ENCODE measurements at places on chromosomes 6 and 20.

GRCh38 chr6:20403766-20404640, 2.3 kb downstream of the E2F3 start:
- peak; percentile 65 for DNase-seq

DNA sequence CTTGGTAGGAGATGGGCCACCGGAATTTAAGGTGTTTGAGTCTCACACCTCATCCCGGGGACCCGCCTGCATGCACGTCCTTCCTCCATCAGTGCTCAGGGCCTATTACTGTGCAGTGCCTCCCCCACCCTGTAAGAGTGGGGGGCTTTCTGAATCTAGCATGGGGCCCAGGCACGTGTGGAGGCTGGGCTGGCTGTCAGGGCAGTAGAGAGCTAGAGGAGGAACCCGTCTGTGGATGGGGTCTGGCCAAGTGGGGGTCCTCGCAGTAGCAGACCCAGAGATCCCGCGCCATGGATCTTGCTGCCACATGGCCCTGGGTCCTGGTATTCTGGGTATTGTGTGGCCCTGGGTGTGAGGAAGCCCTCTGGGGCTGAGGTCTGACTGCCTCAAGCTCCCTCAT, 42.9 kb downstream of the SRC start:
- DNase-seq, result no peak

GRCh38 chr20:1422753-1423152, 29.9 kb upstream of the FKBP1A start:
- no peak for DNase-seq

- DNase-seq, result no peak
These were observed 105.3 kb downstream of the CEBPB start for GRCh38 chr20:50295762-50296449.

DNA sequence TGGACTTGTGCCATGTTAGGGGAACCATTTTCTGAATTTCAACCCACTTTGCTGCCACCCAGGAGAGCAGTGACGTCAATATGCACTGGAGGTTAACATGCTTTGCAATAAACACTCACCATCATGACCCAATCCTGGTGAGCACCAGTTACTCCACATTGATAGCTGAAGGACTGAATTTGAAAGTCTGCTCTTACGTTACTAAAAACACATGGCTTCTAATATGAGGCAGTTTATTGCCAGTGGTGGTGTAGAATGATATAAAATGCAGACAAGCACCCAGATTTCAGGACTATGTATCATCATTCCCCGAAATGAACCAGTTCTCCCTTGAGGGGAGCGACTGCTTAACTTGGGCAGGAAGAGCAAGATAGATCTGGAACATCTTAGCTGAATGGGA, 23.8 kb downstream of the RFPL4B start:
- no peak for DNase-seq

DNA sequence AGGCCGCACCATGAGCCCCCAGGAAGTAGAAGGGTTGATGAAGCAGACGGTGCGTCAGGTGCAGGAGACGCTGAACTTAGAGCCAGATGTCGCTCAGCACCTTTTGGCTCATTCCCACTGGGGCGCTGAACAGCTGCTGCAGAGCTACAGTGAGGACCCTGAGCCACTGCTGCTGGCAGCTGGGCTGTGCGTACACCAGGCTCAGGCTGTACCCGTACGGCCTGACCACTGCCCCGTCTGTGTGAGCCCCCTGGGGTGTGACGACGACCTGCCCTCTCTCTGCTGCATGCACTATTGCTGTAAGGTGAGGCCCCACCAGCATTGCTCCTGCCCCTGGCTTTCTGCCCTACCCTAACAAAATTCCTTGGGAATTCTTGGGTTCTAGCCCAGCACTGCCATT, 13.1 kb downstream of the DNPH1 start:
- no peak for DNase-seq

DNA sequence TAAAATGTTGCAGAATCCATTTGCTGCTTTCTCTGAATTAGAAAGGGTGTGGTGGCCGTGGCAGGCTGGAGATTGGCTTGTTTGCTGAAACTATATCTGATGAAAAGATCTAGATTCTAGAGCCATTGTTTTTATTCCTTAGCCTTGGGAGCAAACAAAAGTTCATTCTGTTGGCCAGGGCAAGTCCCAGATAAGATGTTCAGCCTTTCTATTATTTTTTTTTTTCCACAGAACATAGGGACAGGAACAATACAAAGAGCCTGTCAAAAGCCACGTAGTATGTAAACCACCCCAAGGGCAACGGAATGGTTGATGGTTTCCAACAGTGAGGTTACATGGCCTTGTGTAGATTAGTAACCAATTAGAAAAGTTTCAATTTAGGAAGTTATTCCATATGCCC, 119.9 kb upstream of the SLC22A16 start:
- DNase-seq, result no peak

GRCh38 chr20:45813006-45813340, 529 bp downstream of the UBE2C start:
- DNase-seq, result no peak

DNA sequence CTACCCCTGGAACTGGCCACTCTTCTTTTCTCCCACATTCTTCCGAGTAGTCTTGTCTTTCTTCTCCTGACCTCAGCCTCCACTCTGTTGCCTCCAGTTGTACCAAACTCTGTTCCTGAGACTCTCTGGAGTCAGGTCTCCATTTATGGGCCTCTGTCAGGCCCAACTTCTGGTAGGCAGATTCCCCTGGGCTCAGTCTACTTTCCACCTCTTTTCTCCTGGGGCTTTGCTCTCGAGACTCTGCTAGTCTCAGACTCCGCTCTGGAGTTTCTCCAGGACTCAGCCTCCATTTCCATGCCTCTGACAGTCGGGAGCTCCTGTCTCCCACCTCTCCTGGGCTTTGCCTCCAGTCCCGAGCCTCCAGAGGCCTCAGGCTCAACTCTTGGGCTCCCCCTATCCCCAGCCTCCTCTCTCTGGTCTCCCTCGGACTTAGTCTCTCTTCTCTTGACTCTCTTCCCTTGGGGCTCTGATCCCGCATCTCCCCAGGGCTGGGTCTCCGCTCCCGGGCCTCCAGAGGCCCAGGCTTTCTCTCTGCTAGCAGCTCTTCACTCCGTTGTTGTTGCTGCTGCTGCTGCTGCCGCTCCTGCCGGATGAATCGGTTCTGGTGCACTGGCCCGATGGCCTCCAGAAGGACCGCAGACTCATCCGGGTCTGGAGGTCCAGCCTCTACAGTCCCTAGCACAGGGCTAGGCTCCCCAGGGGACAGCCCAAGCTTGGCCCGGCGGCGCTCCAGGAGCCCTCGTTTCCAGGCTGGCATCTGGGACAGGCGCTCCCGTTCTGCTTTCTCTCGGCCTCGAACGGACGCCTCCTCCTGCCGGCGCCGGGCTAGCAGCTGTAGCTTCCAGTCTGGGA, 1.1 kb downstream of the PPP1R18 start:
- DNase-seq, result no peak

DNA sequence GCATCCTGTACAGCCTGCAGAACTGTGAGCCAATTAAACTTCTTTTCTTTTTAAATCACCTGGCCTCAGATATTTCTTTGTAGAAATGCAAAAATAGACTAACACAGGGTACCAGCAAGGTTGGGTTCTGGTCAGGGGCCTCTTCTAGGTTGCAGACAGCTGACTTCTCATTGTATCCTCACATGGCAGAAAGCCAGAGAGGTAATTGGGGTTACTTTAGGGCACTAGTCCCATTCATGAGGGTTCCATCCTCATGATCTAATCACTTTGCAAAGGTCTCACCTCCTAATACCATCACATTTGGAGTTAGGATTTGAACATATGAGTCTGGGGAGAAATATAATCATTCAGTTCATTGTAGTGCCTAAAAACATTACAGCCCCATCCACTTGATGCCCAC, 101.5 kb downstream of the LCA5 start:
- no peak for DNase-seq

- peak; percentile 22 for DNase-seq
These were observed 438.4 kb upstream of the FLRT3 start for GRCh38 chr20:14775778-14776177.

DNA sequence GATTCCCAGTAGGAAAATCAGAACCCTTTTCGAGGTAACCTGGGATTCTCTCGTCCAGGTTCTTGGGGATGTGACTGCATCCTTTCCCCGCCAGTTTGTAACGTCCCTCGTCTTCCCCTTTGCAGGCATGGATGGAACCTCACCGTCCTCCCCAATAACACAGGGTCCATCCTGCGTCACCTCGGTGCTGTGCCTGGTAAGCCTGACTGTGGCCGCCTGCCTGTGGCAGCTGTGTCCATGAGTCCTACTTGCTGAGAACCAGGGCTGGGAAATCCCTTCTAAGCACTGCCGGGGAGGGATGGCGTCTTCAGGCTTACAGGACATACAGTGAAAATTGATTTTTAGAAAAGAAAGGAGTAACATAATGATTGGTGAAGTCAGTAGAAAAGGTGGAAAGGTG, 155.6 kb downstream of the DTNBP1 start:
- no peak for DNase-seq

- peak; percentile 57 for DNase-seq
These were observed 120.5 kb upstream of the CHD6 start for GRCh38 chr20:41738604-41739206.

- no peak for DNase-seq
These were observed 178.8 kb upstream of the SNX9 start for GRCh38 chr6:157644043-157644810.

GRCh38 chr20:64242797-64243475, 12.6 kb upstream of the PCMTD2 start:
- DNase-seq, result no peak

- peak; percentile 37 for DNase-seq
These were observed 18.1 kb upstream of the ATRN start for GRCh38 chr20:3452690-3453089.

GRCh38 chr6:125797120-125797885, 6.5 kb downstream of the NCOA7 start:
- DNase-seq, result no peak

DNA sequence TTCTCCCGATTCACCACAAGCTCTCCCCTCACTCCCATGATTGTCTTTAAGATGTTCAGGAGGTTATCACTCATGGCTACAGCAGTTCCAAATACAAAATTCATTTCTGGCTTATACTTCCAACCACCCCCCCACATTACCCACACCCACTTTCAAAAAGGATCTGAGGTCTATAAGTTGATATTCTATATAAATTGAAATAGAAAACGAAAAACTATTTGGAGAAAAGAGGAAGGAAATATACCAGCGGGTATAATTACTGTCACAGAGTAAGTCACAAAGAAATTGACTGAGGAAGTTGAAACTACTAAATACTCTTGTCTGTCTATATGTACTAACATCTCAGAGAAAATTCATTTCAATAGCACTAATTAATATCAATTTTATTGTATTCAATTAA, 112.7 kb upstream of the TNFAIP3 start:
- no peak for DNase-seq

DNA sequence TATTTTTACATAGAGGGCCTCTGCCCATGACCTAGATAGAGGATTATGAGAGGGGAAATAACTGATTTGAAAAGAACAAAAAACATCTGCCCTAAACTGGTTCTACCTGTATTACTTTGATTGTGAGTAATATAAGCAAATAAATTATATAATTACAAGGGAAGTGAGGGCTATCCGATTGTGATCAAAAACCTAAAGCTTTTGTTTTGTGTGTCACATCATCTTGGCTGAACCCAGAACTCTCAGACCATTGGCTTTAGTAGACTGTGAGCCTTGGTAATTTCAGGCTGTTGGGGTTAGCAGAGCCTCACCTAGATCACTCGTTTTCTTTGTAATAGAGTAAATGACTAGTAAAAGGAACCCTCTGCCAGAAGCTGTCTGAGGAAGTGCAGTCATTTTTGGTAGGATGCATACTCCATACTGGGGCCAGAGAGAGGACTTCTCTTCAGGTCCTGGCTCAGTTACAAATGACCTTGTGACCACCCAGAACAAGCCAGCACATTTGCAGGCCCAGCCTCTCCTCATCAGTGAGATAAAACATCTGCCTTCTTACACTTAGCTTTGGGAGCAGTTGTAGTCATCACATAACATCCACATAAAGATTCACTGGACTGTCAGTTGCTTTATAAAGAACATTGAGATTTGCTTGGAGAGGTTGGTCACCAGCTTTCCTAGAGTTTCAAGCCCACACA, 13.5 kb downstream of the STK35 start:
- no peak for DNase-seq

- peak; percentile 70 for DNase-seq
These were observed 166.4 kb upstream of the PRND start for GRCh38 chr20:4555188-4555890.

DNA sequence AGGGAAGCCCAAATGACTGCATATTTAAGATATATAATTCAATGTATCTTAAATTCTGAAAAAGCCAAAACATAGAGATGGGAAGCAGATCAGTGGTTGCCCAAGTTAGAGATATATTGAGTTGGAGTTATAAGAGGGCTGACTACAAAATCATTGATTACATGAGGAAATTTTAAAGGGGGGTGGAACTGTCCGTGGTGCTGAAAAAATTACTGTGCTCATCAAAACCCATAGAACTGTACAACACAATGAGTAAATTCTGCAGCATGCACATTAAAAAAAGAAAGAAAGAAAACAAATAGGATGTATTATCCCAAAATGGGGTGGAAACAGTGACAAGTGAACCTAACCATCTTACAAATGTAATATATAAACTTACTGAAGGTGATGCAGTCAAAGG, 100.9 kb downstream of the FUT9 start:
- no peak for DNase-seq

DNA sequence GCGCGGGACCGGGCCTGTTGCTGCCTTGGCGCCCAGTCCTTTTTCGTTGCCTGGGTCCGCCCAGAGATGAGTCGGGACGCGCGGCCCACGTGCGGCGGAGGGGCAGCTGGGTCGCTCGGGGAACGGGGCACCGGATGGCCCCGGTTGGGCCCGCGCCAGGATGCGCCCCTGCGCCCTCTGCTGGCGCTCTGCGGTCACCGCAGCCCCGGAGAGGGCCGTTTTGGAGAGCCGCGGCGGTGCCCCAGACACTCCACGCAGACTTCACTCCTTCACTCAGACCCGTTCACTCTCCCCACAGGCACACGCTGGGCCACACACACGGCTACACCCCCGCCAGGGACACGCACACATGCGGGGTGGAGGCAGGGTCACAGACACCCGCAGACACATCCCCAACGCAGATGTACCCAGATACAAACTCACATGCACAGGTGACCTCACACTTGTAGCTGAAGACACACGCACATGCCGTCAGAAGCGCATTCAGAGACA, 38.8 kb downstream of the SRC start:
- DNase-seq, result peak; percentile 45

DNA sequence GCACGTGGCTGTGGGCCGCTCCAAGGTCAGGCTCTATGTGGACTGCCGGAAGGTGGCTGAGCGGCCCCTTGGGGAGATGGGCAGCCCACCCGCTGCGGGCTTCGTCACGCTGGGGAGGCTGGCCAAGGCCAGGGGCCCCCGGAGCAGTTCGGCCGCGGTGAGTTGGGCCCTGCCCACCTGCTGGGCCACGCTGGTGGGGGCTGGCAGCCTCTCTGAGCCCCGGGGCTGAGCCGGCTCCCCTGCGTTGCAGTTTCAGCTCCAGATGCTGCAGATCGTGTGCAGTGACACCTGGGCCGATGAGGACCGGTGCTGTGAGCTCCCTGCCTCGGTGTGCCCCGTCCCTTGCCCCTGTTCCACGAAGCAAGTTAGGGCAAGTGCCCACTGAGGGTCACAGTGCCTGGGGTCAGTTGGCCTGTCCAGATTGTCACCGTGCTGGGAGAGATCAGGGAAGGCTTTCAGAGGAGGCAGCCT, 27.1 kb downstream of the COL20A1 start:
- DNase-seq, result no peak

All from kidney tubule cell (primary cell).